ENCODE measurements at places on chromosomes 11 and 22.

- DNase-seq: no peak
Observed at GRCh38 chr22:21945453-21946261, 7.0 kb downstream of the PPM1F start.

GRCh38 chr11:128848815-128849455 lies 18.2 kb downstream of the KCNJ1 start:
- DNase-seq: peak; percentile 63

DNA sequence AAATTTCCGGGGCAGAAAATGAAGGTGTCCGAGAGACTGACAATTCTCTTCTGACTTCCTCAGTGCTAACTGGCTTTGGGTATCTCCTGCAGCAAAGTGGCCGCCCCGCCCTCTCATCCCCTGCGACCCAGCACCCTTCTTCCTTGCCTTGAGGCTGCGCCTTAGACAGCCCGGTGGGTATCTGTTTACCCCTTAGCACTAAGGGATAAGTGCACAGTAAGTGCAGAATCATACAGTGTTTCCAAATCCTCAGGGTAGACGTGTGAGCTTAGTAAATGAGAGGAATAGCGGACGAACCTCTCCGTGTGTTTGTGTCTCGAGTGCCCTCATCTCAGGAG lies 368 bp upstream of the CHORDC1 start:
- DNase-seq: no peak

DNA sequence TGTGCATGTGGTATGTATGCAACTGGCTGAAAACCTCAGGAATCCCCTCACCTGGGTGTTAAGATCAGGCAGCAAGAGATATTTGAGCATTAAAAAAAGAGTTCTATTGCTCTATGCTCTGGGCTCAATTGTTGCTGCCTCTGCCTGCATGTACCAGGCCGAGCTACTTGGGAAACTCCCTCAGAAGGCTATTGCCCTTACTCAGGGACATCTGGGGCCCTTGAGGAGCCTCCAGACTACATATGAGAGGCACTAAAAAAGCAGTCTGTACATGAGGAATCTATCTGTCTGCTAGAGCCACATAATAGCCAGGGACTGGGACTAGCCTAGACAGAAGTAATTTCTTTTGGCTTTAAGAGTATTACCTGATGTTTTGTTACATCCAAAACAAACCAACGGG lies 120.1 kb downstream of the SWAP70 start:
- no peak for DNase-seq

GRCh38 chr22:48088926-48089536 lies 1326.6 kb downstream of the TBC1D22A start:
- no peak for DNase-seq

DNA sequence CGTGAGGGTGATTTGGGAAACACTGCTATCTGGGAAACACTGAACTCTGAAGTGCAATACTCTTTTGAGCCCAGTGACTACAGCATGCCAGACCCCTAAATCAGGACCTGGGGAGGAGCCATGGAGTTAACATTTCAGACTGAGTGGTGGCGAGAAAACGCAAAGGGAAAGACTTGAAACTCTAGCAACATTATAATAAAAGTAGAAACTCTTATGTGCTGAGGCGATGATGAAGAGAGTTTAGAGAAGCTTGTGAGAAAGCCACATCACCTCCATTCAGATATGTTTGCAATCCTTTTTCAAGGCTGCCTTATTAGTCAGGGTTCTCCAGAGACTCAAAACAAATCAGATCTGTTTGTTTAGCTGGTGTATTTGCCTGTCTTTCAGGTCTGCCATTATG lies 1.9 kb downstream of the FEN1 start:
- no peak for DNase-seq

- no peak for DNase-seq
Observed at GRCh38 chr11:72350752-72351151, 83.6 kb downstream of the CLPB start.

DNA sequence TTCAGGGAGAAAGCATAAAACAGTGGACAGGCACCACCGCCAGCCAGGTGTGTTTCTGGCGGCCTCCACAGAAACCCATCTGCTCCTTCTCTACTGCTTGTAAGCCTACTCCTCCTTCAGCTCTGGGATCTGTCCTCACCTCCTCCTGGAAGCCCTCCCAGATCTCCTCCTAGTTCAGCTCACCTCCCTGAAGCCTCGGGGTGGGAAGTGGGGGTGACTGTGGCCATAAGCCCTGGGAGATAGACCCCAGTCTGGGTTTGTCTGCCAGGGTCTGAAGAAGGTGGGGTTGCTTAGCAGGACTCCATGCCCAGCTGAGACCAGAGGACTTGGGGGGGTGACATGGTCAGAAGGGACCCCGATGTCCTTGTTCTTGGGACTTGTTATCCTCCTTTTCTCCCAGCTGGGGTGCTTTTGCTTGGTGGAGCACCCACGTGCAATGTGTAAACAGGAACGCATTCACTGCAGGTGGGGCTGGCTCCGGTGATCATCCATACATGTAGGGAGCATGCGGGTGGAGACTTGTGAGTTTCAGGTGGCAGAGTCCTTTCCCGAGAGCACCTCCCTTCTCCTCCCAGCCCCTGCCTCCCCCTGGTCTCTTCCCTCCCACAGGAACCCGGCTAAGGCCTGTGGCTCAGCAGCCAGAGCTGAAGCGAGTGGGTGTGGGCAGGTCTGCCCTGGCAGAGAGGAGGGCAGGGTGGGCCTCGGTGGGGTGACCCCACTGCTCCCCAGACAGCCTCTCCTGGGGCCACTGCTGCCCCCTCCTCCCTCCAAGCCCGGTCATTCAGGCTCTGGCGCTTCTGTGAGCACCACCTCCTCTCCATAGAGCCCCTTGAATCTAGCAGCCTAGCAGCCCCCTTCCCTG lies 25.9 kb downstream of the MRGPRG start:
- DNase-seq: no peak

- peak; percentile 85 for DNase-seq
Observed at GRCh38 chr11:65593518-65594414, 1.8 kb downstream of the KCNK7 start.

- DNase-seq: no peak
Observed at GRCh38 chr11:31397239-31397834, 27.7 kb downstream of the DNAJC24 start.

- peak; percentile 66 for DNase-seq
Observed at GRCh38 chr11:126465573-126466188, 110.2 kb downstream of the ST3GAL4 start.

GRCh38 chr22:42945027-42945426 lies 69.9 kb downstream of the PACSIN2 start:
- DNase-seq: no peak

GRCh38 chr22:37740455-37741311 lies 43.8 kb downstream of the TRIOBP start:
- no peak for DNase-seq

GRCh38 chr11:96949464-96949863 lies 559.7 kb downstream of the JRKL start:
- DNase-seq: no peak

DNA sequence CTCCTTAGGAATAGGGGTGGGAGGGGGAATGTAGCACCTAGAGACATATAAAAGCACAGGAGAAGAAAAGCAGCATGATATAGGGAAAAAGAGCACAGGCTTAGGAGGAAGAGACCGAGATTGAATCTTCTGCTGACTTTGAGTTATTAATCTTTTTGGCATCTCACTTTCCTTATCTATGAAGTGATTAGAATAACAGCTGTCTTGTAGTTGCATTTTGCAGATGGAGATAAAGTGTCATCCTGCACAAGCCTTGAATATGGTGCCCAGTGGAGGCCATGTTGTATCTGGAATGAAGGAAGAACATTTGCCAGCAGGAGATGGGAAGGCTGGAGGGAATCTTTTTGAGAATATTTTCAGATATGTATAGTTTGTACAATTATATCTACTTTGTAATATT lies 594.7 kb downstream of the NELL1 start:
- no peak for DNase-seq

GRCh38 chr11:7592711-7593110 lies 78.9 kb downstream of the PPFIBP2 start:
- DNase-seq: no peak

DNA sequence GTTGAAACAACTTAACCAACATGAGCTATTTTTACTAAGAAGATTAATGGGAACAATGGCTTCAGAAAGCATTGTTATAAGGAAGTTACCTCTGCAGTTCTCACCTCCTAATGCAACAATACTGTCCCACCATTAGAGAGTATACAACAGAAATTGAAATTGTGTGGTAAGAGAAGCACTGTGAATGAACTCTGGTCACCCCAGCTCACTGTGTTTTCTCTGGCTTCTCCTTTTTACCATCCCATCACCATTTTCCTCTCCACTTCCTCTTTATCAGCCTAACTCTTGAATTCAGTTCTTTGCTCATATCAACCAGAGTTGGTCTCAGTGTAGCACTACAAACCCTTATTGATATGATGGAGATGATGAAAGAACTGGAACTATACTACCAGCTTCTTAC lies 138.0 kb upstream of the POU2AF2 start:
- DNase-seq: no peak

DNA sequence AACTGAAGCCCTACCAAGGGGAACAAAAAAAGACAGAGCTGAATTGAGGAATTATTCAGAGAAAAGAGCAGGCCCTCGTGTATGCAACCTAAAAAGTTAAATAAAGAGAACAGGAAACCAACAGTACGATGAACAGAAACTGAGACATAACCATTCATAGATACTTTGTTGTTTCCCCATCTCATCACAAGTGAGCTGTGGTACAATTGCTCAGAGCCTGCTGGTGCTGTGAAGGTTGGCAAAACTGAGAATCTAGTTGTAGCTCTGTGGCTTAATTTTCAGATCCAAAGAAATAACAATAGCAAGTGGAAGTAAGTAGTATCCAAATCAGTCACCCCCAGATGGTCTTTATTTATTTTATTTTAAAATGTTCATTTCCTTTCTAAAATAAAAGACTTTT lies 37.7 kb upstream of the BLID start:
- no peak for DNase-seq

DNA sequence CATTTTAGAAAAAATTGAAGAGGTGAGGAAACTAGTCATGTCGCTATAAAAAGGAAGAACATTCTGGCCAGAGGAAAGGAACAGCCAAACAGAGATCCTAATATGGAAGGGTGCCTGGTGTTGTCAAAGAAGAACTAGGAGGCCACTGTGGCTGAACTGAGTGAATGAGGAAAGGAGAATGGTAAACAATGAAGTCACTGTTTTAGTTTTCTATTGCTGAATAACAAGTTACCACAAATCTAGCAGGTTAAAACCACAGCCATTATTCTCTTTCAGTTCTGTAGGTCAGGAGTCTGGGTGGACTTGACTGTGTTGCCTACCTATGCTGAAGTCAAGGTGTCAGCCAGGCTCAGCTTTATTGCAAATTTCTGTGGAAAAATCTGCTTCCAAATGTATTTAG lies 549.3 kb upstream of the CCDC90B start:
- DNase-seq: no peak

GRCh38 chr11:12083380-12083779 lies 27.0 kb upstream of the MICAL2 start:
- DNase-seq: no peak

GRCh38 chr11:80420374-80420773 lies 979.5 kb upstream of the TENM4 start:
- no peak for DNase-seq

GRCh38 chr11:67441098-67441563 lies 2.1 kb downstream of the CORO1B start:
- DNase-seq: no peak

- DNase-seq: no peak
Observed at GRCh38 chr11:128845334-128845780, 21.7 kb downstream of the KCNJ1 start.

- no peak for DNase-seq
Observed at GRCh38 chr11:63833048-63833447, 5.9 kb upstream of the MARK2 start.

GRCh38 chr11:86672007-86672621 lies at the start of gene ME3:
Gene ME3, minus strand, starts transcription at chr11:86672616.
- peak; percentile 65 for DNase-seq

GRCh38 chr22:49825944-49826602 lies 1.6 kb downstream of the BRD1 start:
- DNase-seq: no peak

- DNase-seq: no peak
Observed at GRCh38 chr11:20443596-20443995, 56.1 kb downstream of the PRMT3 start.

- no peak for DNase-seq
Observed at GRCh38 chr11:104365676-104366075, 201.7 kb upstream of the PDGFD start.

DNA sequence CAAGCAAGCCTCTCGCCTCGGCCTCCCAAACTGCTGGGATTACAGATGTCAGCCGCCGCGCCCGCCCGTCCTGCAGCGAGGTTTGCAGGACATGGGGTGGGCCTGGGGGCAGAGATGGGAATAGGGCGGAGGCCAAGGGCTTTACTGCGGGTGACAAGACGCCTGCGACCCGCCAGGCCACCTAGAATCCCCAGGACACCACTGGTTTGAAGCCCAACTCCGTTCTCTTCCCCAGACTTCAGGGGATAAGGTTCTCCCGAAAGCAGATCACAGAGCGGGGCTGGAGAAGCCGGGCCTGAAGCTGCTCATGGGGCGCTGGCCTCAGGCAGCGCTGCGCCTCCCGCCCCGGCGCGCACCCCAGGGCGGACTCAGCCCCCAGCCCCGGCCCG lies 354 bp downstream of the POLR2L start:
- DNase-seq: no peak

DNA sequence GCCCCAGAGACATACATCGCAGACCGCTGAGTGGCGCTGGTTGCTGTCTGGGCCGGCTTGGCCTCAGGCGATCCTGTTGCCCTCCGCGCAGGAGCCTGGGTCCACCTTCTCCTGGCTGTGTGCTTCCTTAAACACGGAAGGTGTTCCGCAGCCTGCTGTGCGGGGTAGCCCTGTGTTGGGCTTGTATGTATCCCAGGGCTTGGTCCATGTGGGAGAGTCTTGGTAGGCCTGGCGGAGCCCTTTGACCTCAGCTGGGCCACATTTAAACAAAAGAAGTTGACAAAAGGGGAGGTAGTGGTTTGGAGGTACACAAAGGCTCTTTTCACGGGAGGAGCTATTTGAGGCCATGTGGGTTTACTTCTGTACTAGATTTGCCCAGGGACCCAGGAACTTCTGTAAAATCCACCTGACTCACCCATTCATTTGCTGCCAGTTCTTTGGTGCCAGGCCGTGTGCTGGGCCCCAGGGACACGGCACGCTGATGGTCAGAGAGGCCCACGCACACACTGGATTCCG lies 11.0 kb upstream of the GRAMD4 start:
- DNase-seq: no peak

- DNase-seq: no peak
Observed at GRCh38 chr11:596374-596773, 19.4 kb downstream of the IRF7 start.

DNA sequence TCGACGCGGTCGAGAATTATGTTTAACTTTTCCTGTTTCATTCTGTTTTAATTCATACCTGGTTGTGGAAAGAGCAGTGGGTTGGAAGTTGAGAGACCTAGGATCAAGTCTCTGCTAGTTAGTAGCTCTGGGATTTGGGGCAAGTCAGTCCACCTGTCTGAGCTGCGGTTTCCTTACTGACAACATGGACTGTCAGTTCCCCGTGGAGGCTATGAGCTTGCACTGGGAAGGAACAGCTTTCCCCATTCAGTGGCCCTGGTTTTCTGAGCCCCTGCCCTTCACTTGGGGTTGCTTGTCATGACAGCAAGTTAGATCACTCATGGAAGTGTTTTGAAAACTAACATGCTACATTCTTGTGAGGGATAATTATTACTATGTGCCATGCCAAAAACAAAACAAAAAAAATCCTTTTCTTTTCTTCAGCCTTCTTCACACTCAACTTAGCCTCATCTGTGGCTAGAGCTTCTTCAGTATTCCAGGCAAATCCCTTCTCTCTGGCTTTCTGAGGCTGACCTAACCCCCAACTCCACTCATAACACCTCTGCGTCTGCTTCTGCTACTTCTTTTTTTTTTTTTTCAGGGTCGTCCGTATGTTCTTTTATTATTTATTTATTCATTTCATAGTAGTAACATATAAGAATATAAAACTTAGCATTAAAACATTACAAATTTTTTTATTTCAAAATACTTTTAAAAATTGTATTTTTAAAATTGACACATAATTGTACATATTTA lies 43.0 kb upstream of the ZBED5 start:
- no peak for DNase-seq
